ENCODE measurements at places on chromosomes 11 and 22.

GRCh38 chr11:44963136-44963535 lies 12.5 kb upstream of the TP53I11 start:
- no peak for DNase-seq

DNA sequence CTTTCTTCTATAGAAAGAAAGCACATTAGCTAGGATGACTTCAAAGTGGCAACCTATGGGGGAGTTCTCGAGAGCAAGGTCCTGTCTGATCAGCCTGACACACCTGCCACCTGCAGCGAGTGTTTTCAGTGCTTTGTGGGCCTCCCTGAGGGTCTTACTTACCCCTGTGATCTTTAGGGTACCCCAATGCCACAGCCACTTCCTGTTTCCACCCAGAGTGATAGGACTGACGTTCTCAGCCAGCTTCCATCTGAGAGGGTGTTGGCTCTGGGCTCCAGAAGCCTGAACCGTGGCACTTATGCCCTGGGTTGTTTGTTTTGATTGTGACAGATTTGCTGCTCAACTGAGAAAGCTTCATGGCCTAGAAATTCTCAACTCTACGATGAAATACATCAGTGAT lies 21.7 kb upstream of the ANKK1 start:
- no peak for DNase-seq

DNA sequence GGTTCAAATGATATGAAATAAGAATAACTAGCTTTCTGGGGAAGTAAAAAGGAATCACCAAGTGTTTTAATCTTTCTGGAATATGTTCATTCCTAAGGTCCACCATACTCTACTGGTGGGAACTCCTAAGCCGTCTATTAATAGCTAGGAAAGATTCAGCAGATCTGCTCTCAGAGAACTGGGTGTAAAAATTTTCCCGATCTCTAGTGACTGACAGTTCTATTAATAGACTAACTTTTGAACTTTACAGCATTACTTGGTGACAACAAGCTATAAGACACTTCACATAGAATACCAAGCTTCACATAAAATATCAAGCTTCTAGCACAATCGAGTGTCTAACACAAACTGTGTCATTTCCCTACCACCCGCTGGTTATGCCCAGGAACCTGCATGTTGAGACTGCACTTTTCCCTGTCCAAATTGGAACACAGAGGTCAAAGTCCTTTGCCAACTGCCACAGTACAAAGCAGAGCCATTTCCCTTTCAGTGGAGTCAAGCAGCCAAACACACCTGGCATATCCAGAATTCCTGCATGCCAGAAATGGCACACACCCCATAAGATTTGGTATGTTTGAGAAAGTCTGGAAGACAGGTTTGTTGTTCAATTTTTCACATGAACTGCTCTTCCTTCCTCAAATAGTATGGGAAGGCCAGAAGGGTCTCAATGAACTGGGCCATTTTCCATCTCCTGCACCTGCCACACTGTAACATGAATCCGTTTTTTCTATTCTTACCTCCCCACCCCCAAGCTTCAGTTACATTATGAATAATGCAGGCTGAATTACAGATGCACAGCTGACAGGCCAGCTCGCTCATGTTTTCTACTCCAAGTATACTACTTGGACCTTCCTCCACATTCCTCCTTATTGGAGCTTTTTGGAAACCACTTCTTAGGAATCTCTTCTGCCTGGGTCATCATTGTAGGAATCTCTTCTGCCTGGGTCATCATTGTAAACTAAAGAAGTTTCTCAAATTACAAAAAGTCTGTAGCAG lies 3.7 kb downstream of the OSBP start:
- no peak for DNase-seq

DNA sequence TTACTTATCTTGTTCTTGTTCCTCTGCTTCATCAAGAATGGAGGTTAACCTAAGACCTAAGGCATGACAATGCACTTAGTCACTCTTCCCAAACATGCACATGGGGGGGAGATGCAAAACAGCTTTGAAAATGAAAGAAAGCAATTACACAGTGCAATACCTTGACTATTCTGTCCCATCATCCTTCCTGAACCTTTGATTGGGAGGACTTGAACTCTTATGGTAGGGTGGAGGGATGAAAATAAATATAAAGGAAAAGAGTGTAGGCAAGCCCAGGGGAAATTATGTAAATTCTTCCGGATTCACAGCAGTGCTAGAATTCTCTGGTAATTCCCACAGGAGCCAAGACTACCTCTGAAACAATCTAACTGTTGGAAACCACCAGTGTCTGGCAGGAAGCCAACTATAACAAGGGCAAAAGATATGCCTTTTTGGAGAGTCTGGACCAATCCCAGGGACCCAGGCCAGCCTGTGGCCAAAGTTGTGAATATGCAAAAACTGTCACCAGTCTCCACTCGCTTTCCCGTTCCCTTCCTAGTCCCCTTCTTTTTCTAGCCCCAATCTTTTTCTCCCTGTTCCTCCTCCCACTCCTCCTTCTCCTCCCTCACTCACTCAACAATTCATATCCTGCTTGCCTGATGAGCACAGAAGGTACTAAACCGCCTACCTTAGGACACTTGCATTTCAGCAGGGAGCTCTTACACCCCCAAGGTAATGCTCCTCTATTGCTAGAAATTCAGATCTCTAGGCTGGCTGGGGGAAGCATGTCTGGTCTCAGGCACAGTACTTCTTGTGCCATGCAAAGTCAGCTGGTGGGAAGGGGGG lies 2.5 kb upstream of the RCN1 start:
- DNase-seq: peak; percentile 95

DNA sequence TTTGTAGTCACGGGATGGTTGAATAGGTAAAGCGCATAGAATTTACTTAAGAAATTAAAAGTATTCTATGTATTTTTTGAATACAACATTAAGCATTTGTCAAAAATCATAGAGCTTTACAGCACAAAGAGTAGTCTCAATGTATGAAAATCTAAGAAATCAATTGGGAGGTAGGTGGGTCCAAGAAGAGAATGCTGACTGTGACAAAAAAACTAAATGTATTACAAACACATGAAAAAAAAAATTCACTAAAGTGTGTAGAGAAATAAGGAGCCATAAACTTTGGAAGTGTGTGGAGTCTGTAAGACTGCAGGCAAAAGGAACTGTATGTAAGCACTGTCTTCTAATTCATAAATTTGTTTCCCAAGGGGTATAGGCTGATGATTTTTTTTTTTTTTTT lies 558.3 kb downstream of the JRKL start:
- no peak for DNase-seq

GRCh38 chr11:2776351-2777061 lies 76.7 kb upstream of the KCNQ1OT1 start:
- no peak for DNase-seq

DNA sequence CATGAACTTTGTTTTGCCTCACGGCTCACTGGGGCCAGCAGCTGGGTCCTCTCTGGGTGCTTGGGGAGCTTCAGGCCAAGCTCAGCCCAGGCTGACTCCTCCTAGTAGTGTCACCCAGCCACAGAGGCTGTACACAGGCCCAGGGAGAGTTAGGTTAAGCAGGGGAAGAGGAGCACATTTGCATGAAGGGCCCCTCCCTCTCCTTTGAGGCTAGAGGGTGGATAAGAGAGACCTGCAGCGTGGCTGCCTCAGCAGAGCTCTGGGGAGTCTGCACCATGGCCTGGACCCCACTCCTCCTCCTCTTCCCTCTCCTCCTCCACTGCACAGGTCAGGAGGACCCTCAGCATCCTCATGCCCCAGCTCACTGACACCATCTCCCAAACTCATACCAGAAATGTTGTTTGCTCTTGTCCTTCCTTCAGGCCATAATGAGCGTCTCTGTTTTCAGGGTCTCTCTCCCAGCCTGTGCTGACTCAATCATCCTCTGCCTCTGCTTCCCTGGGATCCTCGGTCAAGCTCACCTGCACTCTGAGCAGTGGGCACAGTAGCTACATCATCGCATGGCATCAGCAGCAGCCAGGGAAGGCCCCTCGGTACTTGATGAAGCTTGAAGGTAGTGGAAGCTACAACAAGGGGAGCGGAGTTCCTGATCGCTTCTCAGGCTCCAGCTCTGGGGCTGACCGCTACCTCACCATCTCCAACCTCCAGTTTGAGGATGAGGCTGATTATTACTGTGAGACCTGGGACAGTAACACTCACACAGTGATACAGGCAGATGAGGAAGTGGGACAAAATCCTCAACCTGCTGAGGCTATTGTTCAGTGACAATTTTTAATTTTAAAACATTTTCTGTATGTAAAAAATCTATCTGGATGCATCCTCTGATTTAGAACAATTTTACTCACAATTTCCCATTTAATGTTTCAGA lies 82.4 kb upstream of the VPREB1 start:
- DNase-seq: no peak

DNA sequence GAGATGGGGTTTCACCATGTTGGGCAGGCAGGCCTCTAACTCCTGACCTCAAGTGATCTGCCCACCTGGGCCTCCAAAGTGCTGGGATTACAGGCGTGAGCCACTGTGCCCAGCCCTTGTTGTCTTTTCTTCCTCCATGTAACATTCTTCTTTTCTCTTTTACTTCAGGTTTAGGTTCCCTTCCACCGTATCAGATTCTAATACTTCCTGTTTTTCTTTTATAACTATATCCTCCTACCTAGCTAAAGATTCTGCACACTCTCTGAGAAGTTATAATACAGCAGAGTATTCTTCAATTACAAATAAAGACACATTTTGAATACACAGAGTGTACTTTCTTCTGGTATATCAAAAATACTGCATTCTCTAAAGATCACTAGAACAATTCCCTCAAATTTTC lies 33.2 kb upstream of the GAB2 start:
- DNase-seq: no peak

GRCh38 chr22:44693145-44693544 lies 8.9 kb upstream of the PRR5 start:
- DNase-seq: no peak

Measured in fibroblast of lung (primary cell).